ENCODE measurements at places on chromosomes 13 and 19.

GRCh38 chr13:74449811-74450524 lies 315.8 kb upstream of the KLF12 start:
- no peak for DNase-seq

- peak; percentile 67 for DNase-seq
Observed at GRCh38 chr19:58559275-58560006, 1.0 kb upstream of the UBE2M start.

- no peak for DNase-seq
Observed at GRCh38 chr13:61880578-61881283, 465.1 kb upstream of the PCDH20 start.

DNA sequence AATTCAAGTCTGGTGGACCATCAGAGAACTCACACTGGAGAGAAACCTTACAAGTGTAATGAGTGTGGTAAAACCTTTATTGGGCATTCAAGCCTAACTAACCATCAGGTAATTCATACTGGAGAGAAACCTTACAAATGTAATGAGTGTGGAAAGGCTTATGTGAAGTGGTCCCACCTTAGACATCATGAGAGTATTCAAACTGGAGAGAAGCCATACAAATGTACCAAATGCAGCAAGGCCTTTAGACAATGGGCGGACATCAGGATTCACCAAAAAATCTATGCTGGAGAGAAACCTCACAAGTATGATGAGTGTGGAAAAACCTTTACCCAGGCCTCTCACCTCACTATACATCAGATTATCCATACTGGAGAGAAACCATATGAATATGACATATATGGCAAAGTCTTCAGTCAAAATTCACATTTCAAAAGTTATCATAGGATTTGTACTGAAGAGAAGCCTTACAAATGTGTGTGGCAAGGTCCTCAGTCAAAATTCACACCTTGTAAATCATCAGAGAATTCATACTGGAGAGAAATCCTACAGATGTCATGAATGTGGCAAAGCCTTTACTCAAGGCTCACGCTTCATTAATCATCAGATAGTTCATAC lies 19.7 kb upstream of the ZNF665 start:
- DNase-seq = no peak

DNA sequence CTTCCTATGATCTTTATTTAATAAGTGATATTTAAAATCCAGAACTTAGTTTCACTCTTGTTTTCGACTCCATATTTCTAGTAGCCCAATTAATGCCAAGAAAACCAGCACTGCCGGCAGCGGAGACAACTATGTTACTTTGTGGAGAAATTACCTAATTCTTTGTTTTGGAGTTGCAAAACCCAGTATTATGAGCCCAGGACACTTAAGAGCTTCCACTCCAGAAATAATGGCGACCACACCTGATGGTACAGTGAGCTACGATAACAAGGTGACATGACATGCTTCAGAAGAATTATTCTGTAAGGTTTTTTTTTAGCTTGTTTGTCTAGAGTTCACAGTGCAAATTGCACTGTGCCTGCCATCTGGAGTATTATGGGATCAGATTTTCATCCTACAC lies 136.4 kb downstream of the ZAR1L start:
- no peak for DNase-seq

- DNase-seq = no peak
Observed at GRCh38 chr19:8004723-8005513, 523 bp downstream of the ELAVL1 start.

DNA sequence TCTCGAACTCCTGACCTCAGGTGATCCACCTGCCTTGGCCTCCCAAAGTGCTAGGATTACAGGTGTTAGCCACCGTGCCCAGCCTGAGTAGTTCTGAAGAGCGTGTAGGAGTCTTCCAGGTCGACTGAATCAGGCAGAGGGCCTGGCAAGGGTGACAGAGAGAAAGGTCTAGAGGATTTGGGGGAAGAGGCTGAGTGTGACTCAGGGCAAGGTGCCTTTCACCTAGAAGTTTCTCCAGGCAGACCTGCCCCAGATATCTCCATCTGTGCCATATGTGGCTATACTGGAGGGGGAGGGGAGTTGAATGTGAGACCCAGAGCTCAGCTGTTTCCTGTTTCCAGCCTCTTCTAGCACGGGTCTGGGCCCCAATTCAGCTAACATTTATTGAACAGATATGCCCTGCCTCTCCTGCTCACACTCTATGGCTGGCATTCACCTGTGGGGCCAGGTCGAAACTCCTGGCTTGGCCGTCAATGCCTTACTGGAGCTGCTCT lies 1.3 kb downstream of the CCDC159 start:
- DNase-seq = no peak

DNA sequence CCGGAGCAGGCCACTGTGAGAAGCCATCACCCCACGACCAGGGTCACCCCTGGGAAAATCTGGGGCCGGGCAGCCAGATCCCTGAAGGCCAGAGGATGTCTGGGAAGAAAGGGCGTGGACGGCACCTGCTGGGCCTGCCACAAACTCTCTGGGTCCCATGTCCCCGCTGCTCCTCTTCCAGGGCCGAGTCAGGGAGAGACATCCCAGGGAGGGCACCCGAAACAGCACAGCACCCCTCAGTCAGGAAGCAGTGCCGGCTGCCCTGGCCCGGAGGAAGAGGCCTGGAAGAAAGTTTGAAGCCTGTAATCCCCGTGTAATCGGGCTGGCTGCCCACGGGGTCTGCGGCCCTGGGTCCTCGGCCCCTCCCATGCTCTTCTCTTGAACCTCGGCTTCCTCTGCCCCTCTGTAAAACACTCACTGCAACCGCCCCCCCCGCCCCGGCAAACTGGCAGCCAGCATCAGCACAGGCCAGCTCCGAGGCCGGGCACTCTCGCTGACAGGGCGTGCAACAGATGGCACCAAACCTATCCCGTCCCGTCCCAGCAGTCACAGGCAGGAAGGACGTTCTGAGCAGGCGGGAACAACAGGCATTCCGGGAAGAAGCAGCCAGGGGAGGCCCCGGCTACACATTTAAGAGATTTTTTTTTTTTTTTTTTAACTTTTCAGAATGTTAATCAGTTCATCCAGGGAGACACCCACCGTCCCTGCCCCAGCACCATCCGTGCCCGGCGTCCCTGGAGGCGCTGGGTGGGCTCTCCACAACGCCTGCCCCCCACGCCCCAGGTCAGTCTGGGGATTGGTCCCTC lies 1.5 kb downstream of the SBNO2 start:
- no peak for DNase-seq

GRCh38 chr13:59043016-59043415 lies 1120.7 kb downstream of the DIAPH3 start:
- no peak for DNase-seq

DNA sequence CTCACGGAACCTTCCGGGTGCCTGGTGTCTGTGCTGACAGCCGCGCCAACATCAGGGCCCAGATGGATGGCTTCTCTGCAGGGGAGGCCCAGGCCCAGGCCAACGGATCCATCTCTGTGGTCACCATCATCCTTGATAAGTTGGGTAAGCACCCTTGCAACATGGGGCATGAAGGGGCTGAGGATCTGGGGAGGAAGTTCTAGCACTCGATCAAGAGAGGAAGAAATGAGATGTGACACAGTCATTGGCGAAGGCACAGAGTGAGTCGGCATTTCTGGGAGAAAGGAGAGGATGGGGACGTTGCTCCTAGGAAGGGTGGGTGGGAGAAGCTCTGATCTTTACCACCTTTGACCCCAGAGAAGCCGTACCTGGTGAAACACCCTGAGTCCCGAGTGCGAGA lies 4.4 kb downstream of the CILP2 start:
- no peak for DNase-seq

DNA sequence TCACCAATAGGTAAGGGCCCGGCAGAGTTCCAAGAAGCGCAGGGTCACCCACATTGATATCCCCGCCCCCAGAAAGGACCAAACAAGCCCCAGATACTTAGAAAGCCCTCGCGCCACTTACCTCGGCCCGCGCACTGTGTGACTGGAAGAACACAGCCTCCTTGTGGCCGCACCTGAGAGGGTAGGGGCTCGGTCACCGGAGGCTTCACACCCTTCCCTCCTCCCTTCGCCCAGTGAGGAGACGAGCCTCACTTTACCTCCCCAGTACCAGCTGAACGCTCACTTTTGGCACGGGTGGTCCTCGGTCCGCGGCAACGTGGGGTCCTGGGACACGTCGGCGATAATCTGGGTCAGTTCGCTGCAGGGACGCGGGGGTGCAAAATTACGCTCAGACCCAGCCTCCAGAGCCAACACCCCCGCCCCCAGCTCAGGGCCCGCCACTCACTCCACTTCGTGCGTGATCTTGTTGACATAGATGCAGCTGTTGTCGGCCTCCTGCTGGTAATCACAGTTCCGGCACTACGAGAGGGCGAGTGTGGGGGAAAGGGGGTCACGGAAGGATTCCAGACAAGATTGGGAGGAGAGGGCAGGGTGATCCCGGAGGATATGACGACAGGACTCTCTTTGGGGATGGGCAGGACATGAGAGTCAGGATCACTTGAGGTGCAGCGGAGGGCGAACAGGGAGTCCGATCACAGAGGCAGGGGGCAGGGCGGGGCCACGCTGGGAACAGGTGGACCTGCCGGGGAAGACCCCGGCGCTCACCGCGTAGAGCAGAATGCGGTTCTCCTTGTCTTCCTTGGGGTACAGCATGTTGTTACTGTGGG lies 568 bp downstream of the POLR2I start:
- DNase-seq = no peak

DNA sequence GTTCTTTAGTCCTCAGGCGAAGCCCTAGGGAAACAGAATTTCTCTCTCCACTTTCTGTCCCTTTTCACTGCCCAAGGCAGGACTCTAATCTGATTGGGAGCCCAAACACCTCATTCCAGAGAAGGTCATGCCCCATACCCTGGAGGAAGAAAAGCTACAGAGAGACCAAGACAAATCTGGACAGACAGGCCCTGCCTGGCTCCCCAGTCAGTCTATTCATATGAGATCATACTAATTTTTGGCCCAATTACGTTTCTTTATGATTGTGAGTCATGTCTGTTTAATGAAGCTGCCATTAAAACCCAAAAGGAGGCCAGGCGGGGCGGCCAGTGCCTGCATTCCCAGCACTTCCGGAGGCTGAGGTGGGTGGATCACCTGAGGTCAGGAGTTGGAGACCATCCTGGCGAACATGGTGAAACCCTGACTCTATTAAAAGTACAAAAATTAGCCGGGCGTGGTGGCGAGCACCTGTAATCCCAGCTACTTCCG lies 3.3 kb upstream of the AP3D1 start:
- DNase-seq = no peak

DNA sequence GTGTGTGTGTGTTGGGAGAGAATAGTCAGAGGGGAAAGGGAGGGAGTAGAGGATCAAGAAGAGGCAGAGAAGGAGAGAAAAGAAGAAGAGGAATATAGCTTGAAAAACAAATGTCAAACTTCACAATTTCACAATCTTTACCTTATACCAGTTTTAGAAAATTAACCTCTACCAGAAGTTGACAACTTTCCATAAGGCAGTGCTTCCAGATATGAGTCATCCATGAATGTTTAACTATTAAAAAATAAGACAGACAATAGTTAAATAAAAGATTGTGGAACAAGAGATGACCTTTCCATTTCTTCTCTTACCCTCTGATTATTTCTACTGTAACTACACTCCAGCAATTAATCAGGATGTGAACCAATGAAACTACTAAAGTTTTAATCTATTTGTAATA lies 229.4 kb downstream of the ITGBL1 start:
- no peak for DNase-seq

GRCh38 chr13:91894316-91894715 lies 495.9 kb downstream of the GPC5 start:
- no peak for DNase-seq

DNA sequence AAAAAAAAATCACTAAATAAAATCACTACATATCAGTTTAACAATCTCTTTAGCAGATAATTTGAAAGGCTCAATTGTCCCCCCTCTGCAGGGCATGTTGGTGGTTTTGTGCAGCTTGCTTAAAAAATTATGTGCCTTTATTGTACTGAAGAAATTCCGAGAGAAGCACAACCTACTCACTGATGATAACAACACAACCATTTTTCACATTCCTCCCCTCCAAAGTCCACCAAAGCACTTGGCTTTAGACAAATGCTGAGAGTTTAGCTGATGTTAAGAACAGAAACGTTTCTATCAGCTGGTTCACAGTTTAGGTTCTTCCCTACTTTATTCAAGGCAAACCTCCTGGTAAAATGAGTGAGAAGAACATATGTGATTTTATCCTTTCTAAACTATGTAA lies 923 bp downstream of the DOCK9 start:
- no peak for DNase-seq

DNA sequence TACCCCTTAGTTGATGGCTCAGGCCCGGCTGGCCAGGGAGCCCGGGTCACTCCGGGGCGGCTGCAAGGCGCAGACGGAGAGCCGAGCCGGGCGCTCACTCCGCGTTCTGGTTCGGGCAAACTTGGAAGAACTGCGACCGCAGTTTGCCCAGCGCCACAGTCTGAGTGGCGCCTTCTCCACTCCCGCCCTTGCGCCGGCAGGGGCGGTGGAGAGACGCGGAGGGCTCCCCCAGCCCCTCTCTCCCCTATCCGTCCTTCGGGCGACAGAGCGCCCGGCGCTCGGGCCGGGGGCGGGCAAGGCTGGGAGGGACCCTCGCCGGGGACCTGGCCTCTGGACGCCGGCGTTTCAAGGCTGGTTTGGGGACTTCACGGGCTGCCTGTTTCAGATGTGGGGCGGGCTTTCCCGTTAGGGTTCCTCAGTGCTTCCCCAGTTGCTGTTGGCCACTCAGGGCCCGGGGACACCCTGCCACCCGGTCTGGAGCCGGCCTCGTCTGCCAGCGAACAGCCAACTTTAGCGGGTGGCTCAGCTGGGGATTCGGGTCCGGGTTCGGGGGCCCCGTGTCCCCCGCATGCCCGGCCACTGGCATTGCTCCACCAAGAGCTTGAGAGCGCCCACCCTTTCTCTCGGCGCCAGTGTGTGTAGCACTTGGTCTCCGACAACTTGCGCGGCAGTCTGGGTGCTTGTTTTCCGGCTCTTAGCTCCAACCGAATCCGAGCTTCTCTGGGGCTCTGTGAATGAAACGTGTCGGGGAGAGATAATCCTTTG lies 1.5 kb downstream of the GPC6 start:
- DNase-seq = no peak

- DNase-seq = no peak
Observed at GRCh38 chr19:6632002-6632621, 37.8 kb downstream of the TNFSF14 start.

DNA sequence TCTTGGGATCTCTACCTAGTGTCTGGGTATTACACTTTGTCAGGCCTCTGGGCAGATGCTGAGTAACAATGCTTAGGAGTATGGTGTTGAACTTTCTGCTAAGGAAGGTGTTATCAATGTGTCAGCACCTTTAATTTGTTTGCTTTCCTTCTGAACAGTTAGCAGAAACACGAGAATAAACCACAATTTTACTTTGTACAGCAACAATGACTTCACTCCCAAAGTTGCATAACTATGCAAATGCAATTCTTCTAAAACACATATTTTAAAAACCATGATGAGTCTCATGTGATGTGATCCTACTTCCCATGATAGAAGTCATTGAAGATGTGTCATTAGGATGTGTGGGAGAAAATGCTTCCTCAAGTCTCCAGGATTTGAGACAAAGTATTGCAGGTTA lies 155.0 kb downstream of the POSTN start:
- no peak for DNase-seq
